CD4-positive, alpha-beta T cell treated with Interleukin-1 beta for 1 hour (primary cell): ENCODE measurements at places on chromosomes 5 and 9.

DNA sequence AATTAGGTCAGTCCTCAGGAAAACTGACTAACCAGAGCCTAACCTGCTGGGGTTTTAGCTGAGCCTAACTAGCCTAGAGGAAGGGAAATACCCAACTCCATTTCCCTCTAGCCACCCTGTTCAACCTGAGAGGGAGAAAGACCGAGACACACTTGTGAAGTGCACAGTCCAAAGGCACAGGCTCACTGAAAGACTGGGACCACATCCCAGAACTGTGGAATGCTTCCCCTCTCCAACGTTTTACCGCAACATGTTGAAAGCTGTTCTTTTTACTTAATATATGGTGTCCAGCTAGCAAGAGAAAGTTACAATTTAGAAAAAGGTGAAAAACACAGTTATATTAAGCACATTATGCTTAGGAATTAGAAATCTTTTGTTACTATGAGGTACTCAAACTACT, 76.8 kb upstream of the SIMC1 start:
- DNase-seq = no peak

- peak; percentile 69 for DNase-seq
These were observed 36.0 kb downstream of the SARDH start for GRCh38 chr9:133701981-133702797.

GRCh38 chr5:129569295-129569694, 109.2 kb downstream of the ADAMTS19 start:
- DNase-seq = no peak

DNA sequence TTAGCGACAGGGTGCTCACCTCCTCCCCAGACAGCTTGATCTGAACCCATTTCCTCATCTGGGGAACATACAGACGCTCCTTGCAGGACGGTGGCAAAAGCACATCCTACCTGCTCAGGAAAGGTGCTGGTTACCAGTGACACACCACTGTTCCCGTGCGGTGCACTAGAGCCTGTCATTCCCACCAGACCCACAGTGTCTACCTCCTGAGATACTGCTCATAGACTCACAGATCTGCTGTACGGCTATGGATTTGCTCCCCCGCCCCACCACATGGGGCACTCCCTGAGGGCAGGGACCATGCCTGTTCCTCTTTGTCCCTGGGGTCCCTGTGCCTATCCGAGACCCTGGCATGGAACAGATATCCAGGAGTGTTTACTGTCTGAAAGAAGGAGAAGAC, 208.9 kb downstream of the PAX5 start:
- no peak for DNase-seq

- DNase-seq = no peak
These were observed 815.0 kb downstream of the DTWD2 start for GRCh38 chr5:118173340-118173739.

DNA sequence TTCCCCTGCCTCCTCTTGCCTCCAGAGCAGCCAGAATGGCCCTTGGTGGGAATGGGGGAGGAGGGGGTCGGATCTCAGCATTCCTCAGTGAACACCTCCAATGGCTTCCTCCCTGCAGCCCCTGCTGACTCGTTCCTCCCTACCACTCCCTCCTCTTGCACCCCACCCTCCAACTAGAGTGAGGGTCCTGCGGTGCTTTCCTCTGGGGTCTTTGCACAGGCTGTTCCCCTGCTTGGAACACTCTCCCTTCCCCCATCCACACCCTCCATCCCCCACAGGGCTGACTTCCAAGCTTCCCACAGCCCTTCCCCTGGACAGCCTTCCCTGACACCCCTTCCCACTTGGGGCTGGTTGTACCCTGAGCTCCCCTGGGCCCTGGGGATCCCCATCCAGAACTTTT, 70.4 kb upstream of the NEK6 start:
- DNase-seq = no peak

GRCh38 chr9:84779883-84780282, 110.4 kb downstream of the NTRK2 start:
- DNase-seq = no peak

DNA sequence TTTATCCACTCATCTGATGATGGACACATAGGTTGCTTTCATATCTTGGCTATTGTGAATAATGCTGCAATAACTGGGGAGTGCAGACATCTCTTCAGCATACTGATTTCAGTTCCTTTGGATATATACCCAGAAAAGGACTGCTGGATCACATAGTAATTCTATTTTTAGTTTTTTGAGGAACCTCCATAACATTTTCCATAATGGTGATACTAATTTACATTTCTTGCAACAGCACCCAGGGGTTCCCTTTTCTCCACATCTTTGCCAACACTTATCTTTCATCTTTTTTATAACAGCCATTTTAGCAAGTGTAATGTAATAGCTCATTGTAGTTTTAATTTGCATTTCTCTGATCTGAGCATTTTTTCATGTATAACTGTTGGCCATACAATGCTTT, 34.1 kb upstream of the NR4A3 start:
- DNase-seq = no peak

GRCh38 chr5:158175934-158176481, 317.1 kb upstream of the CLINT1 start:
- no peak for DNase-seq

GRCh38 chr5:40991168-40991980, 79.8 kb downstream of the MROH2B start:
- no peak for DNase-seq

GRCh38 chr5:14720236-14720923, 55.9 kb downstream of the OTULIN start:
- DNase-seq = no peak

DNA sequence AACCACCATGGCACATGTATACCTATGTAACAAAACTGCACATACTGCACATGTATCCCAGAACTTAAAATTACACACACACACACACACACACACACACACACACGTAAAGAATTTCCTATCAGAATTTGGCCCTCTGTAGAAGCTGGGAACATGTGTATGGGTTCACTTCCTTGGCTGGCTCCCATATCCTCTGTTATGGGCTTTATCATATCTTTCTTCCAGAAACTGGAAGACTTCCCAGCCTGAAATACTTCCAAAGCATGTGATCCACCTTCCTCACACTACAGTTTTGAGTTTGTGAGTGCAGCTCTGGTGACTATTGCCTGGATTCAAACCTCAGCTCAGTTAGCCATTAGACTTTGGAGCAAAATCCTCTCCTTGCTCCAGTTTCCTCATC, 78.6 kb upstream of the GDNF start:
- DNase-seq = no peak

DNA sequence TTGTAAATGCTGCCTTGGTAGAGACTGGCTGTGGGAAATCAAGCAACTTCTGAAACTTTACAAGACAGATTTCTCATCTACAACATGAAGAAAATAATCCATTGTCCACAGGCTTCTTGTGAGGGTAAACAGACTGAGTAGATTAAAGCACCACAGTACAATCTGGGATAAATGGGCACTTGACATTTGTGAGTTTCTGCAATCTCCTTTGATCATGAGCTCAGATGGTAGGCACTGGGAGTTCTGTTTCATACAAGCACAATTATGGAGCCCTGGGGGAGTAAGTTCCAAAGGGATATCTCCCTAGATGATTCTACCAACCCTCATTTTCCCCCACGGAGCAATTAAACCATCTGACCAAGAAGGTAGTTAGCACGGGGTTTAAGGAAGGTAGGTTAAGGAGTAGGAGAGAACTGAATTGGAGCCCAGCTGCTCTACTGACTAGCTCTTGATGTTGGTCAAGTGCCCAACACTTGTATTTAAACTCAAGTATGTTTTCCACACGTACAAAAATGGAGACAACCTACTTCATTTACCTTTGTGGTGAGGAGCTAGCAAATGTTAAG, 479.5 kb upstream of the TNC start:
- no peak for DNase-seq

- no peak for DNase-seq
These were observed at the start of gene CKMT2 for GRCh38 chr5:81233080-81233634. TSS of gene CKMT2 (plus strand) at chr5:81233322. CDS start at chr5:81251133, 17,811 bp downstream.

- DNase-seq = no peak
These were observed 1.7 kb downstream of the EBF1 start for GRCh38 chr5:159097784-159098602.

DNA sequence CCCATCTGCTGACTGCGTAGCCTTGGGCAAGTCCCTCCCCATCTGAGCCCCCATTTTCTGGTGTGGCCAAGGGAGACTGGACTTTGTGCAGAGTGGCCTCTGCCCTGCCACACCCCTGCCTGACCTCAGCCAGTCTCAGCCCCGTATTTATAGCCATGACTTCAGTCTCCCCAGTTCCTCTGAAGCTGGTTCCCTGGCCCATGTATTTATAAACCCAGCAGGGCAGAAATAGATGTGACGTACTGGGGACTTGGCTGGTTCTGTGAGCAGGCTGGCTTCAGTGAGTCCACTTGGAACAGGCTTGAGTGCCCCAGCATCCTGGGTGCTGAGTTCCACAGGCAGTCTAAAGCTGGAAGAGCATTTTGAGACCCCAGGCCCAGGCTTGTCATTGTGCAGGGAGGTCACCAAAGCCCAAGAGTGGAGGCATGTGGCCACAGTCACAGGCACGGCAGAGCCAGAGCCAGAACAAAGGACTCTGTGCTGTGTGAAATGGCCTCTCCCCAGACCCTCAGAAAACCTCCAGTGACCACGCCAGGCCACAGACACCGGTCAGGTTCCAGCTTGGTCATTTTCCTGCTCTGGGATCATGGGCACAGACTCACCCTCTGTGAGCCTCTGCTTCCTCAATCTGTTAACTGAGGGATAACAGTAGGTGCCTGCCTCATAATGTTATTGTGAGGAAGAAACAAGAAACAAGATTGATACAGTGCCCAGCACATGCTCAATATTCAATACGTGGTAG, 30.4 kb upstream of the SYNPO start:
- no peak for DNase-seq

GRCh38 chr9:2559192-2560152, 62.1 kb upstream of the VLDLR start:
- DNase-seq = no peak

DNA sequence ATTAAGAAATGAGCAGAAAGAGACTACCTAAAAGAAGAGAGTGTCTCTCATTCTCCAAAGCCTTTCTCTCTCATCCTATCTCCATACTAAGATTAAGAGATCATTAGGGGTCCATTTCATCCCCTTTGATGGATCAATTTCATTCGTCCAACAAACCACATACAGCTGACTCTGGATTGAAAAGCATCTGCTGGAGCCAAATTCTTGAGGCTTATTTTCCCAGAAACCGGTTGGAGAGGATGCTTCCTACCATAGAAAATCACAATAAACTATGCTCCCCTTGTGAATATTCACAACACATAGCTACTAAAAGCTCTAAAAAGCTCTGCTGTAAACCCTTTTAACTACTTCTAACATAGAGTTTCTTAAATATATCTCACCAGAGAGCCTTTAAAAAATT, 755.0 kb upstream of the ZNF608 start:
- DNase-seq = no peak
